Stimulated activated CD8-positive, alpha-beta memory T cell treated with anti-CD3 and anti-CD28 coated beads, Interleukin-15, amount 100 ng/mL, for 4 hours (primary cell): ENCODE measurements at places on chromosomes 3 and 15.

DNA sequence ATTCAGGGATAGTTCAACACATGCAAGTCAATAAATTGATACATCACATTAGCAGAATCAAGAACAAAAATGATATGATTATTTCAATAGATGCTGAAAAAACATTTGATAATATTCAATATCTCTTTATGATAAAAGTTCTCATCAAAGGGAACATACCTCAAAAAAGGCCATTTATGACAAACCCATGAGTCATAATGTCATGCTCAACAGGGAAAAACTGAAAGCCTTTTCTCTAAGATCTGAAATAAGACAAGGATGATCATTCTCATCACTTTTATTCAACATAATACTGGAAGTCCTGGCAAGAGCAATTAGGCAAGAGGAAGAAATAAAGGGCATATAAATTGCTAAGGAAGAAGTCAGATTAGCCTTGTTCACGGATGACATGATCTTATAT lies 54.1 kb upstream of the TMEM158 start:
- no peak for DNase-seq

GRCh38 chr3:154730186-154730585 lies 300.2 kb upstream of the GPR149 start:
- DNase-seq = no peak

DNA sequence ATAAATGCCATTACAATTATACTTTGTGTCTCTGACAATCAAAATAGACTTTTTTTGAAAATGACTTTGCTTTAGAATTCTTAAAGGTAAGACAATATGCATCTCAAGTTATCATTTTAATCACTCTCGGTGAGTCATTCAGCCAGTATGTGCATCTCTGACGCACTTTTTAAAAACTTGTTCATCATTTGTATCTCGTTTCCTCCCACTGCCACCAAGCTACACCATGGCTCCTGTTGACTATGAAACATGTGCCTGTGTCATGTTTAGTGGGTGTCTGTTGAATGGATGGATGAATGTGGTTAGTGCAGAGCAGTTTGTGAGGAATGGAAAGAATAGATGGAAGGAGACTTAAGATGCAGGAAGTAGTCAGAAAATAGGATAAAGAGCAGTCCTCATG lies 68.6 kb downstream of the ARPP21 start:
- no peak for DNase-seq

GRCh38 chr3:125051715-125052581 lies 3.8 kb downstream of the HEG1 start:
- peak; percentile 70 for DNase-seq

DNA sequence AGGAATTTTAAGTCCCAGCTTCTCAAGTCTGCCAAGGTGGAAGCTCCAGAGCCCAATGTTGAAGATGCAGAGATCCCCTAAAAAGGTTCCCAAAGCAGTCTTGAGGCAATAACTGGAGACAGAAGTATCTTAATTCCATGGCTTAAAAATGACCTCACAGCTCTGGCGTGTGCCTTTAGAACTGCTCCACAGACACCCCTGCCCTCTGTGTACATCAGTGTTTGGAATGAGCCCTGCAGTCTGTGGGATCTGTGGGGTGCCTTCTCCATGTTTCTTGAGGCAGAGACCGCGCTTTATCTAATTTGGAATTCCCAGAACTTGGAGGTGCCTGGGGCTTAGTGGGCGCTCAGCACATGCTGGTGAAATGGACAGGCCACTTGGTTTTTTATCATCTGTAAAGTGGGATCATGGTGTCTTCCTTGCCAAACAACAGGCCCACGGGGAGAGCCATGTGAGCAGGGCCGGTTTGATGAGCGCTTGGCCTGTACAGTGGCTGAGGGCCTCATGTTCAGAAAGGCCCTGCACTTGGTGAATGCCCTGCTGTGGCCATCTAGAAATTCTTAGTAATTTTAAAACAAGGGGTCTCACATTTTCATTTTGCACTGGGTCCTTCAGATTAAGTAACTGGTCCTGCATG lies 7.1 kb downstream of the ITGA11 start:
- DNase-seq = no peak

- no peak for DNase-seq
These were observed 156.0 kb upstream of the RGMA start for GRCh38 chr15:93244696-93245660.

DNA sequence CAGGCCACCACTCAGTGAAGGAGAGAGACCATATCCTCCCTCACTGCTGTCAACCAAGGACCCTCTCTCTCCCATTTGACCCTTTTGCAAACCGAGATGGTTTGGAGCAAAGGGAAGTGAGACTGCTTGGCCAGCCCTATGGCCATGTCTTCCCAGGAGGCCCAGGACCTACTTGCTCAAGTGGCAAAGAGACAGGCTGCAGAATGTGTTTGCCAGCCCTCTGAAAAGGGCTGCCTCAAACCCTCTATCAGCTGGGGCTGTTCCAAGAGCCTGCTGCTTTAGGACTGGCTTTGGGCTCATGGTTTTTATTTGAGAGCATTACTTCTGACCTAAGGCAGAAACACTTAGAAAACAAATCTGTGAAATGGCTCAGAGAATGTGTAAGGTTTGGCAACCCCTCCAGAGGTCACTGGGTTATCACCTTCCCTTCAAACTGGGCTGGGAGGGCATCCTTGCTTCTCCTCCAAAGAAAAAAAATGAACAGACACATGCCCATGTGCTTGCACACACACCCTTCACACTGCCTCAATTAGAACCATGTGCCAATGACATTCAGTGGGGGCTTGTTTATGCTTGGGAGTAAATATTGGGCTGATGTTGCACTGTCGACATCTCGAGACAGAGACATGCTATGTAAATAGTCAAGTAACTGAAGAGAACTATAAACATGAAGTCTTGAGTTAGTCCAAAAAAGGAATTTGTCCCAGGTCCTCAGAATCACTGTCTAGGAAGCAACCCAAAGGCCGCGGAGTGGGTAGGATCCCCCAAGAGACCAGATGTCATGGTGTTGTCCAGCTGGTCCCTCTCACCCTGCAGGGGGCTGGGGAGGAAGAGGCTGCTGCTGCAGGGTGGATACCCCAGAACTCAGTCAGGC lies 49.8 kb upstream of the CTDSPL start:
- no peak for DNase-seq

GRCh38 chr3:195035345-195036202 lies 235.4 kb downstream of the XXYLT1 start:
- no peak for DNase-seq

GRCh38 chr3:8317661-8318649 lies 183.7 kb upstream of the LMCD1 start:
- DNase-seq = no peak

GRCh38 chr15:86036243-86036642 lies 43.4 kb upstream of the AGBL1 start:
- DNase-seq = no peak

GRCh38 chr3:87873136-87873535 lies 185.7 kb downstream of the CGGBP1 start:
- no peak for DNase-seq

GRCh38 chr3:161475206-161475605 lies 21.4 kb upstream of the OTOL1 start:
- no peak for DNase-seq

DNA sequence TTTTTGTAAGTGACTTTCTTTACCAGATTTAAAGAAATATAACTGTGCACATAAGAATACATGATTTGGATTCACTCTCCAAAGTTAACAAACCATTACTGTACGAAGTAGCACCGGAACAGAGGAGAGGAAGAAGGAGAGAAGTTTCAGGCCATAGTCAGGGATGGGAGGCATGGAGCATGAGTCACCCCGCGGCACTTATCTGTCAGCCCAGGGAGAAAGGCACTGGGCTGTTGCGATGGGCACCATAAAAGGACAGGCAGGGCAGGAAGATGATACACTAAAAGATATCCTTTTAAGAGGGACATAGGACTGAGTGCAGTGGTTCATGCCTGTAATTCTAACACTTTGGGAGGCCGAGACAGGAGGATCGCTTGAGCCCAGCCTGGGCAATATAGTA lies 37.0 kb downstream of the TTC23 start:
- no peak for DNase-seq

DNA sequence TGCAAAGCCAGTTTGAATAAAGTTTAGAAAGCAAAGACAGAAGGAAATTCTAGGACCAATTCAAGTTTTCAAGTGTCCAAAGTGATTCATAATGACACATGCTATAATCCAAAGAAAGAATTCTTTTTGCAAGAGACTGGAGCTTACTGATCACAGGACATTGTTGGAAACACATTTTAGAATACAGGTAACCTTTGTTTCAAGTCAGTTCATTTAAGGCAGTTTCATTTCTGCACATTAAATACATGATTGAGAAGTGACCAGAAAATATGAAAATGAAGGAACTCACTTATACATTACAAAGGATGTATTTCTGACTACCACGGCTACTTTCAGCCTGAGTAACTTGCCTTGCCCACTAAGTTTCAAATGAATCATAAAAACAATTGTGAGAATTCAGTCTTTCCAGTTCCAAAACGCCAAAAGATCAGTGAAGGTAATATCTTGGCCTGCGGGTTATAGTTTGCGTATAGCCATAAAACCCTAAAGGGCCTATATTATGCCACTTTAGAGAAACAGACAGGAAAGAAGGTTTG lies 48.7 kb downstream of the PRICKLE2 start:
- DNase-seq = no peak

GRCh38 chr3:128455786-128456748 lies 10.6 kb downstream of the DNAJB8 start:
- DNase-seq = no peak

- DNase-seq = no peak
These were observed 9.2 kb downstream of the SPESP1 start for GRCh38 chr15:68939501-68939900.

- DNase-seq = no peak
These were observed 74.0 kb downstream of the ADAMTS7 start for GRCh38 chr15:78737187-78737820.

- no peak for DNase-seq
These were observed 154.3 kb downstream of the GOLIM4 start for GRCh38 chr3:167941234-167941995.

DNA sequence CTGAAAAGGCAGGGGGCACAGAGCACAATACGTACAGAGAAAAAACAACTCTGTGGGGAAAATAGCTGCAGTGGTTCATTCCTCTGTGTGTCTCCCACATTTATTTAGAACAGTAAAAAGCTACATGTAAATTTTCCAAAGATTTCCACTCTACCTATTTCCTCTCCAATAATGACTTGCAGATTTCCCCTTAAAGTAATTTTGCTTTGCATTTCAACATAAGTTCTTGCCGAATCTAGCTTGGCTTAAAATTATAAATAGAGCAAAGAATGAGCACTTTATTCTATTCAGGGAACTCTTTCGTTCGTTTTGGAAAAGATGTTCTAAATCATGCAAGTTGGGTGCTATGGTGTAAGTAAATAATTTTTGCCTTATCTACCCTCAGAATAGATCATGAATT lies 58.2 kb upstream of the NR2E3 start:
- no peak for DNase-seq

GRCh38 chr3:116135457-116136085 lies 309.7 kb downstream of the LSAMP start:
- DNase-seq = no peak

GRCh38 chr3:191087391-191087790 lies 111.7 kb upstream of the OSTN start:
- DNase-seq = no peak

- no peak for DNase-seq
These were observed 28.3 kb downstream of the RPLP1 start for GRCh38 chr15:69480932-69481331.

DNA sequence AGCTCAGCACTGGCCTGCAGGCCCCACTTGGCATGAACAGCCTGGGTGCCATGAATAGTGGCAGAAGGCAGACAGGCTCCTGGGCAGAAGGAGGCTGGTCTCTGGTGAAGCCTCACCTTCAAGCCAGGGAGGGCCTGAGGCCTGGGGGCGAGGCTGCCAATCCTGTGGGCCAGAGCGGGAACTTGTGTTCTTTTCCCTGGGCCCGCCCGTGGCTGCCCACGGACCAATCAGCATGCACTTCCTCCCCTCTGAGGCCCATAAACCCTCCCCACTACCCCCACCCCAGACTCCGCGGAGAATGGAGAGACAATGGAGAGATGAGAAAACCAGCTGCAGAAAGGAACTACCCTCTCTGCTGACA lies 283.8 kb upstream of the ROBO1 start:
- DNase-seq = no peak

- DNase-seq = no peak
These were observed 8.9 kb downstream of the ECE2 start for GRCh38 chr3:184284696-184285095.

- peak; percentile 24 for DNase-seq
These were observed 119.8 kb downstream of the ADCY5 start for GRCh38 chr3:123328851-123329635.

DNA sequence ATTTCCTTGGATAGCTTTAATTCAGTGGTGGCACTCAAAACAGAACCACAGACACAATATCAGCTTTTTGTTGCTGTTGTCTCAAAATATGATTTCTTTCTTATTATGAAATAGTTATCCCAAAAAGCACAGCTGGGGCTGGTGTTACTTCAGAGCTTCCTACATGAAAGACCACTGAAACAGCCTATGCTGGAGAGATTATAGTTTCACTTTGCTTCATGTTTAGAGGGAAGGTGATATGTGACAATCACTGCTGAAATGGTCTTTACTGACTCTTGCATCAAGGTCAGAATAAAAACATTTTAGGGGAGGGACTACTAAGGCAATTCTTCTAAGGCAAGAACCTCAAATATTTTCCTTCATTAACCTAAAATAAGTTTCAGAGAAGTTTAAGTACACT lies 190.7 kb downstream of the TNIK start:
- no peak for DNase-seq

- no peak for DNase-seq
These were observed 38.6 kb downstream of the EPHA3 start for GRCh38 chr3:89145995-89146394.

DNA sequence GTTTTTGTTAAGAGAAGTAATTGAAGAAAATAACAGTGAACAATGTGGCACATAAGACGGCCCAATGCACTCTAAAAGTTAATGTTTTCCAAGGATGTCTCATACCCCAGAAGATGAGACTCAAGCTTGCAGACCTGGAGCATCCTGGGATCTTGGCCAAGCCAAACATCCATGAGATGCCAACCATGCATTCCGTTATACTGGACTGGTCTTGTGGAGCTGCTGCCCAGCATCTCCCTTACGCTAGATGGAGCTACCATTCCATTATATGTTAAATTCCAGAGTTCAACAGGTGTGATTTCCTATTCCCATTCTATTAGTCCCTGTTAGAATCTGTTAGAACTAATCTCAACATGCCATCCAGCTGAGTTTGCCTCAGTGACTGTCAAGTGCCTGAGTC lies 181.8 kb downstream of the PDCD6IP start:
- DNase-seq = no peak

- no peak for DNase-seq
These were observed 130.6 kb upstream of the SEMA6D start for GRCh38 chr15:47586653-47587224.

GRCh38 chr3:128794067-128794768 lies 68.2 kb downstream of the RAB7A start:
- peak; percentile 24 for DNase-seq
